ENCODE measurements at places on chromosomes 13 and 19.

DNA sequence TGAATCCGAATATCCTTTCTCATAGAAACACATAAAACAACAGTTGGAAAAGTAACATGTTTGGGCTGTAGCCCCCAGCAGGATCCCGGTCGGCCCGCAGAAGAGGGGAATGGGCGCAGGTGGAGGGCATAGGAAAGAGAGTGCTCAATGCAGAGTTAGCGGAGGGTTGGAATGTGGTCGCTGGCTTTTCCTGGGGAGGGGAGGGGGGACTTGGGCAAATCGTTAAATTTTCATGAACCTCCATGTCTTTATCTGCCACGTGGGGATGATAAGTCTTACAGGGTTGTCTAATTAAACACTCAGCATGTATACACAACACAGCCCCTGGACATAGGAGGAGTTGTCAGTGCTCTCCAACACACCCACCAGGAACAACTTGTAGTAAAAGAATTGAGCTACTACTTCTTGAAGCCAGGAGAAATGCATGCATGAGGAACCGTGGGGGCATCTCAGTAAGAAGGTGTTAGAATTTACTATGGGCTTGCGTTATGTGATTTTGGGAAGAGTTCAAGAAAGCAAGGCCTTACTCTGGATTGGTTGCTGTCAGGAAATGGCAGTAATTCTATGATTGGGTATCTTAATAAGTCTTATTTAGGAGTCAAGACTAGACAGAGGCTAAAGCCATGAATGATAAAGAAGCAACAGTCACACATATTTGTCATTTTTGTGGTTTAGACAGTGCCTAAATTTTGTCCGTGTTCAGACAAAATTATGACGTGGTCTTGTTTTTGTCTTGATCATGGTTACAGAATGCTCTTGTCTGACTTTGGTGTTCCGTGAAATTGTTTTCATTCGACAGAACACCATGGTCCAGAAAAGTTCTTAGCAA, 671 bp upstream of the SLC46A3 start:
- no peak for DNase-seq

GRCh38 chr13:47747901-47748300, 253.2 kb downstream of the SUCLA2 start:
- no peak for DNase-seq

DNA sequence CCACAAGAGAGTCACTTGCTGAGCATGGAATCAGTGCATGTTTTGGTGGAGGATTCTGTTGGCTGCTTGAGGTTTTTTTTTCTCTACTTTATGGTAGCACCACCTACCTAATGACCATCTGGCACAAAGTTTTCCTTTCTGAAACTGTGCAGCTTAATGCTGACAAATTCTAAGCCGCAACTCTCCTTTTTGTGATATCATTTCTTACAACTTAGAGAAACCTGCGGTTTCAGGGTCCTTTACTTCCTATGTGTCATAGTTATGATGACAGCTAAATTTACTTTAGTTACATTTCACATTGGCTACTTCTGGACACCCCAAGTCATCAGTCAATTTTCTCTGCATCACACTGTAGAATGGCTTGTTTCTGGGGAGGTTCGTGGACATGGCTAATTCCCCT, 115.4 kb upstream of the TMTC4 start:
- no peak for DNase-seq

DNA sequence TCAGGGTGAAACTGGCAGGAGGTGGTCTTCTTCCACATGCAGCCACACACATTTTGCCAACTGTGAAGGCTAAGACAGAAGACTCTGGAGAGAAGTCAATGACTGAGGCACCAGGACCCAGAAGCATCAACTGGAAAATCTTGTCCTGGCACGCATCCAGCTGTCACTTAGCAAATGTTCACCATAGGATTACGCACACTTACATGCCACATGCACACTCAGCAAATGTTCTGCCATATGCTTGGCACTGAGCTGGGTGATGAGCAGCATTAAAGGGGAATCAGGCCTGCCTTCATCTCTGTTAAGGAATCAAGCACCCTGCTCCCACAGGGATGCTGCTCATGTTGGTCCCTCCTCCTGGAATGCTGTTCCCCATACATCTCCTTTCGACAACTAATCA, 5.1 kb downstream of the ZNF599 start:
- no peak for DNase-seq

DNA sequence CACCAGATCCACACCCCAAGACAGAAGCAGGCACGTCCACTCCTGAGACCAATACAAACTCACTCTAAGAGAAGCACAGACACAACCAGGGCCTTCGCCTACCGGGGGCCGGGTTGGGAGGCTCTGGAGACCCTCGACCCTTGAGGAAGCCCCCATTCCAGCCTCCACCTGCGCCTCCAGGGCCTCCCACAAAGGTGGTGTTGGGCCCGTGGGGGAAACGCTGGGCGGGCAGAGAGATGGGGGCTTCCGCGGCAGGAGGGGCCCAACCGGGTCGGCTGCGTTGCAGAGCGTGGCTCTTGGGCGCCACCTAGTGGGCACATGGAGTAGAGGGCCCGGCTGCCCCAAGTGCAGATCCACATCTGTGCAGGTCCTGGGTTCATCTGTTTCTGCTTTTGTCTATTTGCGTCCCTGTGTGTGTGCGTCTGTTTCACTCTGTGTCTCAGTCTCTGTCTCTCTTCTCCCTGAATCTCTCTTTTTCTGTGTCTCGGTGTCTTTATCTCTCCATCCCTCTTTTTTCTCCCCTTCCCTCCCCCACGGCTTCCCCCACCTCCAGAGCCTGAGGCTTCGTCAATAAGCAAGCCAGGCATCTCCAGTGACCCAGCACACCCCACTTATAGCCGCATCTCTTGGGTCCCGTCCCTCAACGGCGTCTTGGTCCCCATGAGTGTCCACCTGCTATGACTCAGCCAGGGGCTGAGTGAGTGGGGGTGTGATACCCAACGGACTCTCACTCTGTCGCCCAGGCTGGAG, 10.5 kb upstream of the TINCR start:
- DNase-seq, result peak; percentile 55

DNA sequence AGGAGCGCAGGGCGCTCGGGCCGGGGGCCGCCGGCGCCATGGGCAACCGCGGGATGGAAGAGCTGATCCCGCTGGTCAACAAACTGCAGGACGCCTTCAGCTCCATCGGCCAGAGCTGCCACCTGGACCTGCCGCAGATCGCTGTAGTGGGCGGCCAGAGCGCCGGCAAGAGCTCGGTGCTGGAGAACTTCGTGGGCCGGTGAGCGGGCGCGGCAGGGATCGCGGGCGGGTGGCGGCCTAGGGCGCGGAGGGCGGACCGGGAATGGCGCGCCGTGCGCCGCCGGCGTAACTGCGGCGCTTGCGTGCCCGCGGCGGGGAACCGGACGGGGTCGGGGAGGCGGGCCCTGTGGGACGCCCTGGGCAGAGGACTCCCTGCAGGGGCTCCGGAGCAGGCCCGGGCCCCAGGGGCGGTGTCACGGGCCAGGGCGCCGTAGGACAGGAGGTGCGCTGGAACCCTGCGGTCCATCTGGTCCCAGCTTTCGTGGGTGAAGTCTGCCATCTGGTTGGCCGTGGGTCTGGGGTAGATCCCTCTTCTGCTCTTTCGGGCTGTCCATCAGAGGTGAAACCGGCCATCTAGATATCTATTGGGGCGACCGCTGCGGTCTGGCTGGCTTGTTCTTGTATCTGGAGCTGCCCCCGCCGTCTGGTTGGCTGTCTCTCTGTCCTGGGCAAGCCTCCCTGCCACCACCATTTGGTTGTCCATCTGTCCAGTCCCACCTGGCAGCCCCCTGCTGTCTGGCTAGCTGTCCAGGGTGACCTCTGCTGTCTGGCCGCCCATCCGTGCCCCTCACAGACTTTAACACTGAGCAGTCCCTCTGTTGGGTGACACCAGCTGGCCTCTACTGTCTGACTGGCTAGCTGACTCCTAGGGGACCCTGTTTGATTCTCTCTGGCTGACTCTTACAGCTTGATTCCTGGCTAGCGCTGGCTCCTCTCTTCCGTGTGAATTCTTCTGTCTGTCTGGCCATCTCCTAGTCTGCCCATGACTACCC, 622 bp downstream of the DNM2 start:
- DNase-seq, result peak; percentile 24

DNA sequence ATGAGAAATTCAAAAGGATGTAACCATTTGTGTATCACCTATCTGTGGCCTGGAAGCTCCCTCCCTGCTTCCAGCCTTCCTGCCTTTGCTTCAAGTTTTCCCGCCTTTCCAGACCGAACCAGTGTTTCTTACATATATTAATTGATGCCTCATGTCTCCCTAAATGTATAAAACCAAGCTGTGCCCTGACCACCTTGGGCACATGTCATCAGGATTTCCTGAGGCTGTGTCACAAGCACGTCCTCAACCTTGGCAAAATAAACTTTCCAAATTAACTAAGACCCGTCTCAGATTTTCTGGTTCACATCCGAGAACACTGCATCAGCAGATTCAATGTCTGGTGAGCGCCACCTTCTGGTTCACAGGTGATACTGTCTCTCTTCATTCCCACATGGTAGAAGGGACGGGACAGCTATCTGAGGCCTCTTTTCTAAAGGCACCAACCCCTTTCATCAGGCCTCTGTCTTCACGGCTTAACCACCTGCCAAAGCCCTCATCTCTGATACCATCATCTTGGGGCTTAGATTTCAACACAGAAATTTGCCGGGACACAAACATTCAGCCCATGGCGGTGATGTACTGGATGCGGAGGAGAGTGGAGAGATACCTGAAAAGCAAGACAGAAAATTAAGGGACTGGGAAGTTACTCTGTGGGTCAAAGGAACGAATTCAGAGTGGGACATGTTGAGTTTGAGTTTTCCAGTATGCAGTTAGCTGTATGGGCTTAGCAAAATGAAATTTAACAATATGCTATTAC, 58.7 kb upstream of the PABPC3 start:
- DNase-seq, result no peak

Measured in effector memory CD4-positive, alpha-beta T cell (primary cell).